ENCODE measurements at places on chromosomes 3 and 15.

DNA sequence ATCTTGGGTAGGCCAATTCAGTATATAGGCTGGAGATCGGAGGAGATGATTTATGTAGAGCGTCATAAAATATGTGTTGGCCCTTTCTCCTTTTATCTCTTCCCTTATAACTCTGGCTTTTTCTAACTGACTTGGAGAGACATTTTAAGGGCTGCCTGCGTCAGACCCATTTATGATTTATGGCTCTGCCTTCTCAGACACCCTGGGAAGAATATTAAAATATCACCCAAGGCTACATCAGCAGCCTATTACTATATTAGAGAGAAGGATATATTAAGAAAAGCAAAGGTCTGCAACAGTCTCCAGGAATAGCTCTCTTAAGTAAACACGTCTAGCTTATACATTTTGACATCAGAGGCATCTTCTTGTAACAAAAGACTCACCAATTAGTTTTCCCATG, 179.4 kb downstream of the SV2B start:
- no peak for DNase-seq

DNA sequence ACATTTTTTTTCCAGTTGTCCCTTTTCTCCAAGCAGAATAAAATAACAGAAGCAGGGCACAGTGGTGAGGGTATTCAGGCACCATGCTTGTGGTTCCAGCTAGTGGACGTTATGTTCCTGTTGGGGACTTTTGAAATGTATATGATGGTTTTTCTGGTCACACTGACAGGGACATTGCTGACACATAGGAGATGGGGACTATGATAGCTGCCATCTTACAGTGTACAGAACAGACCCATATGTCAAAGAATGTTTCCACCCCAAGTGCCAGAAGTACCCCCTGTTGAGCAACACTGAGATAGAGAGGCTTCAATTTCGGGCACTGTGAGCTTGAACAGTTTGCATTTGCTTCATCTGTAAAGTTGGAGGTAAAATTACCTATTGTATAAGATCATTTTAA, 38.6 kb downstream of the MCTP2 start:
- DNase-seq = no peak

- no peak for DNase-seq
These were observed 124.9 kb downstream of the DUT start for GRCh38 chr15:48456134-48456533.

DNA sequence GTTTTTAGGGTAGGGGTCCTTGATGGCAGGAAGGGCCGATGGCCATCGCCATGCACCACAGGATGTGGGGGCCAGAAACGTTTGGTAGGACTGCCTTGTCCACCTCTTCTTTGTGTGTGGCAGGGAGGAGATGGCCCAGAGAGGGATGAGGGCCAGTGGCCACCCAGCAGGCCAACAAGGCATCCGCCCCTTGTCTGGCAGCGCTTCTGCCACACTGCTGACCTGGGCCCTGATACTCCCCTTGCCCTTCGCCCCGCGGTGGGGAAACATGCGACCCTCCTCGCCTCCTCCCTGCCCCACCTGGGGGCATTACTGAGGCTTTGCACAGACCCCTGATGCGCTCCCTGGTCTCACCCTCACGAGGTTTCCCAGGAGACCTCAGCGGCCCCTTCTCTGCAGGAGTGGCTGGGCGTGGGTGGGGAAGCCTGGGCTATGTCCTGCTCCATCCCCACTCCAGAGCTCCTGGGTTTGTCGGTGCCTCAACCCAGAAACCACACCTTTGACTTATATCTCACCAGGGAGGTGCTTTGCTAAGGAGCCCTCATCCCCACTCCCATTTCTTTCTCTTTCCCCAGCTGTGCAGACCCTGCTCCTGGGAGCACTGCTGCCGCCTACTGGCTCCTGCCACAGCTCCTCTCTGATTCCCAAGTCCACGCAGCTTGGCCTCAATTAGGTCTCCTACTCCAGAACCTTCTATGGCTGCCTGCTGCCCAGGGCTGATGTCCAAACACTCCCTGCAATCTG, 38.7 kb downstream of the FEM1B start:
- no peak for DNase-seq

DNA sequence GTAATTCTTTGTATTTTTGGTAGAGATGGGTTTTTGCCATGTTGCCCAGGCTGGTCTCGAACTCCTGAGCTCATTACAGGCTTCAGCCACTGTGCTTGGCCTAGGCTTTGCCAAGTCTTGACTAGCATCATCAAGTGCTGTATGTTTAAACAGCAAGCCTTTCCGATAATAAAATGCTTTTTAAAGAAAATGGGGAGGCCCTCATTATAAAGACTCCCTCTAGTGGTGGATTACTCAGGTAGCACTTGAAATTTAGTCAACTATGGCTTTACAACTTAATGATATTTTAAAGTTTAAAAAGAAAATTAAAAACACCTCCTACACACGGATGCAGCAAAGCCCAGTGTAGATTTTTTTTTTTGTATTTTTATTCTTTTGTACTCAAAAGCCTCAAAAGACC, 213.6 kb downstream of the GAP43 start:
- no peak for DNase-seq

GRCh38 chr3:89217148-89217685, 109.8 kb downstream of the EPHA3 start:
- no peak for DNase-seq

- no peak for DNase-seq
These were observed 165.6 kb upstream of the CCDC54 start for GRCh38 chr3:107211608-107212007.

DNA sequence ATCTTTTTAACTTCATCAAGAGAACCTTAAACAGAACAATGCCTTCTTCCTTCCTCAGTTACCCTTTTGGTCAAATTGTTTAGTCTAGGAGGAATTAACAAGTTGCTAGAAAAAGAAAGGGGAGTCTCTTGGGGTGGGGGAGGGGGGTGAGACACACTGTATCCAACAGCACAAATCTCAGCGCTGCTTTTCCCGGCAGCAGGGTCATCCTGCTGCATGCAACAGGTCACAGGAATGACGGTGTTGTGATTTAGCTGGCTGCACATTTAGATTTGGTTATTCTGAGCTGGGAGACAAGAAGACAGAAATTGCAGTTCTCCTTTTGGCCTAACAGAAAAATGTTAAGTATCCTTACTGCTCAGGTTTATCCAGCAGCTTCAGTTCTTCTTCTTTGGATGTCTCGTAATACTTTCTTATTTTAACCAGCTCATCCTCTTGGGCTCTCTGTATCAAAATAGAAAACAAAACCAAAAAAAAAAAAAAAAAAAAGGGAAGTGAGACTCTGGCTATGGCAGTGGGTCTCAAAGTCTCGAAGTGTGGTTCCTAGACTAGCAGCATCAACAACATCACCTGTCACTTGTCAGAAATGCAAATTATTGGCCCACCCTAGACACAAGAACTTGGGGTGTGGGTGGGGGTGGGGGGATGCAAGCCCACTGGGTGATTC, 190.5 kb downstream of the GREM1 start:
- DNase-seq = no peak

DNA sequence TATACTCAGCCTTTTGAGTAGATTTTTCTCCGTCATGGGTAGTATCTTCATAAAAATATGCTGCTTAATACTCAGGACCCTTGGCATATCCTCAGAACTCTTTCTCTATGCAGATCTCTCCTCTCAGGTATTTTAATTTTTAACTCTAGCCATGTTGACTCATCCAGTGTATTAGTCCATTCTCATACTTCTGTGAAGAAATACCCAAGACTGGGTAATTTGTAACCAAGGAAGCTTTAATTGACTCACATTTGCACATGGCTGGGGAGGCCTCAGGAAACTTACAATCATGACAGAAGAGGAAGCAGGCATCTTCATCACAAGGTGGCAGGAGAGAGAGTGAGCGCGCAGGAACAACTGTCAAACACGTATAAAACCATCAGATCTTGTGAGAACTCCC, 129.3 kb upstream of the CD96 start:
- DNase-seq = no peak

GRCh38 chr15:77865701-77866100, 211.8 kb downstream of the TBC1D2B start:
- DNase-seq = no peak

DNA sequence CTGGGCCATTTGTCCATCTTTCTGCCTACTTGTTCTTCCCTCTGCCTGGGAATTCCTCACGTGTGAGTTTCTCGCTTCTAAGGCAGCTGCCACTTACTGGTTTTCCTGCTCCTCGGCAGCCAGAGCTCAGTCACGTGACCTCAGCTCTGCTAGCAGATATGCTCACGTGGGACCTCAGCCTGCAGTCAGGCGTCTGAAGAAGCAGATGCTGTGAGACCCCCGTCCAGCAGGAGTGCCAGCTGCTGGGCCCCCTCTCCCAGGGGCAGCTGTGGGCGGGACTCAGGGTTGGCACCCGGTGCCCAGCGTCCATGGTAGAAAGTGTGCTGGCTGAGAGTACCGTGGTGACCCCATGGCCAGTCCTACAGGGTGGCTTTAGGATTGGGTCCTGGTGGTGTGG, 161.3 kb upstream of the TLE3 start:
- DNase-seq = peak; percentile 85

GRCh38 chr3:8307545-8308110, 194.0 kb upstream of the LMCD1 start:
- DNase-seq = no peak

GRCh38 chr3:183825456-183826161, at the start of gene MAP6D1:
MAP6D1 (minus strand) TSS chr3:183825577; CDS start chr3:183825547, 30 bp downstream.
- DNase-seq = peak; percentile 59

DNA sequence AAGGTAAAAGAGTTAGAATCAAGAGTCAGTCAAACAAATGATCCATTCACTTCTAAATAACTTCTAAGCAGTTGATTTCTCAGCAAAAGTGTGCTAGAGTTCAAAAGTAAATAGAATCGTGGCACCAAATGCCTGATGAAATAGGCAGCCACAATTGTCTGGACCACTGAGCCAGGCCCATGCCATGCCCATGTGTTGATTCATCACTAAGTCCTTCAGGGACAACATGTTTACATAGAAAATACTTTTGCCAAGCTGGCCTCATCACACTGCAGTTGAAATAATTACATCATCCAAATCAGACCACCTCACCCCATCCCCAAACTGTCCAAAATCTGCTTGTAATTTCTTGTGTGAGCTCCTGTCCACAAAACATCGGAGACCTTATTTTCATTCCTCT, 216.3 kb downstream of the IGSF11 start:
- no peak for DNase-seq

GRCh38 chr3:167694121-167694520, 40.4 kb upstream of the WDR49 start:
- DNase-seq = no peak

- no peak for DNase-seq
These were observed 263.9 kb downstream of the DIPK2A start for GRCh38 chr3:144235489-144235888.

DNA sequence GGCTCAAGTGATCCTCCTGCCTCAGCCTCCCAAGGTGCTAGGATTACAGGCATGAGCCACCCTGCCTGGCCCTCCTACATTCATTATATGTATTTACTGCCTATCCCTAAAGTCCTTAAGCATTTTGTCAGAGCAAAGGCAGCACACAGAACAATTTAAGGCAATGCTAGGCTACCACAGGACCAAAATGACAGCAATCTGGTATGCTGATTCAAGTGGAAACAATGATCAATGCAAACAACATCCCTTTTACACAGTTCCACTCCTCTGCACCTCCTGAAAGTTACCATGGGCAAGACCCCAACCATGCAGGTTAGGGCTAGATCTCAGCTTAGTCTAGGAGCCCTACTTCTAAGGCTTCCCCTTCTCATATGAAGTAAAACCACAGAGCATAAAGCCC, 40.3 kb downstream of the SPG11 start:
- DNase-seq = no peak

- no peak for DNase-seq
These were observed 210.4 kb upstream of the NDN start for GRCh38 chr15:23897531-23897930.

- DNase-seq = no peak
These were observed 6.7 kb downstream of the KNSTRN start for GRCh38 chr15:40388941-40389823.

Measured in thymus (tissue), 14 donors.